ENCODE measurements at places on chromosomes 5 and 9.

- no peak for DNase-seq
Observed at GRCh38 chr9:110601098-110601497, 21.6 kb upstream of the SVEP1 start.

GRCh38 chr5:12141496-12141895, 237.2 kb upstream of the CTNND2 start:
- no peak for DNase-seq

DNA sequence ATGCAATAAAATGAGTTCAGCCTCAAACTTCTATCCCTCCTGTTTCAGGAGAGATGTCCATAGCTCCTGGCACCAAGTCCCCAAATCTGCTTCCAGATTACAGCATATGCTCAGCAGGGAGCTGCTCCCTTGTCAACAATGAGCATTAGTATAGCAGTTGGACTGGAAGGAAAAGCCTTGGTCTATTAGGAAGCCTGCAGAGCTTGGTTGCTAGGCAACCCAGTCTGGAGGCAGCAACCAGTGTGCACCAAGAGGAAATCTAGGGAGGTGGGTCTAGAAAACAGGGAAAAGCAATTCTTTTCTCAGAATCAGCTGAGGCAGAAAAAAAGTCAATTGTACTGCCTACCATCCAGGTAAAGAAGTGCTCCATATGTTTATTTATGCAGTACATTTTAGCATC, 229.5 kb upstream of the NMUR2 start:
- no peak for DNase-seq

DNA sequence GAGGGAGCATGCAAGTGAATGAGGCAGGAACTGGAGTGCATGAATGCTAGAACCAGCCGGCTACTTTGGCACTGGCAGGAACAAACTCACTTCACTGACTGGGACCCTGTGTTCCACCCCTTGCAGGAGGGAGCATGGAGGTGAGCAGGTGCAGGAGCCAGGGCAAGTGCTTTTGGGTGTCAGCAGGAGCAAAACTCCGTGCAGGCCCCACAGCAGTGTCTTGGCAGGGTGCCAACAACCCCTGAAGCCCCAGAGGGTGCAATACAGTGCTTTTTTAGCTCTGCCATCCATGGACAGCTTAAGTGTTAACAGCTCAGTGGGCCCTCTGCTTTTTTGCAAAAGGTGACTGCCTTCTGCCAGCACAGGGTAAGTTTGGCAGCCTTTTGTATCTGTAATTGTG, 245.8 kb upstream of the PCSK5 start:
- no peak for DNase-seq

- DNase-seq: no peak
Observed at GRCh38 chr9:129446828-129447550, 173.9 kb downstream of the C9orf50 start.

GRCh38 chr9:130213911-130214761, 41.9 kb downstream of the NCS1 start:
- no peak for DNase-seq

DNA sequence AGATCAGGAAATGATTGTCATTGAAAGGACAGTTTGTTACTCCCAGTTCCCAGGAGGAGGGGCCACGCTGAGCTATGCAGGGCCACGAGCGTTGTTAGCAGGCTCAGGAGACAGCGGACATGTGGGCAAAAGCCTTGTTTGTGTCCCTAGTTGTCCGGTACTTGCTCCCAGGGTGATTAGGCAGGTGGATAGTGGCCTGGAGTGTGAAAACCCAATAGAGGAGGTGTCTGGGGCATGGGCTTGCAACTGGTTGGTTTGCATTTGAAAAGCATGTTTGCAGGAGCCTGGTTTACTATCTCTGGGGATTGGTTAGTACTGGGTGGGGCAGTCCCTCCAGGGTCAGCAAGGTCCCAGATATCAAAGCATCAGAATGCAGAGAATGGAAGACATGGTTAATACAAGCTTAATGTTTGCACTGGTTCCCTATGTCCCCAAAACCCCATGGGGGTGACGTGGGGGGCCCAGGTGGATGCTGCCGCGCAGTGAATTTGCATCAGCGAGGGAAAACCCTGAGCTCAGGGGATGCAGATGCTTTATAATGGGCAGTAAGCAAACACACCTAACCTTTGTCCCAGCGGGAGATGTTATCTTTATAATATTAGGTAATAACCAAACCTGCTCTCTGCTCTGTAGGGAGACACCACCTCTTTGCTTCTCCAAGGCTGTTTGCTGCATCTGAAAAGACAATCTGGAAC, 39.7 kb downstream of the ROPN1L start:
- no peak for DNase-seq

- DNase-seq: no peak
Observed at GRCh38 chr9:18275313-18275990, 198.5 kb upstream of the ADAMTSL1 start.

DNA sequence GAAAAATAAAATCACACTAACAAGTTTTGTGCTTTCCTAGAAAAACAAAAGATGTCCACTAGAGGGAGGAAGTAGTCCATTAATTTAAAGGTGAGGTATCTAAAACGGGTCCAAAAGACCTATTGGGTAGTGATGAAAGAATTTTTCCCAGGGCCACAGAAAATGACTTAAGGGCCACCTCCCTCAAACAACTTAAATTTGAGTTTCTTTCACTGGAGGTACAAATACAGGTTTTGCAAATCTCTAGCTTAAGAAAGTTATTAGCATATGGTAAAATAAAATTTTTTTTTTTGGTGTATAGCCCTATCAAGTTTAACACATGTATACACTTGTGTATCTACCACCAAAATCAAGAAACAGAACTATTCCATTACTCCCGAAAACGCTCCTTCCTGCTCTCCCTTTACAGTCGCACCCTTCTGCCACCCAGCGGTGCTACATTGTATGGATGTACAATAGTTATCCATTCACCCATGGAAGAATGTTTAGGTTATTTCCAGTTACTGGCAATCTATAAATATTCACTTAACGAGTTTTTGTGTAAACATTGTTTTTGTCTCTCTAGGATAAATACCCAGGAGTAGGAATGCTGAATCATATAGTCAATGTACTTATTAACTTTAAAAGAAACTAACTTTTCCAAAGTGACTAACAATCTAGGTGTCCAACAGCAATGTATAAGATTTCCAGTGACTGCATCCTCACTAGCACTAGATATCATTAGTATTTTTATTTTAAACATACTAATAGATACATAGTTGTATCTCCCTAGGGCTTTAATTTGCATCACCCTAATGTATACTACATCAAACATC, 21.9 kb downstream of the DEPDC1B start:
- DNase-seq: no peak

DNA sequence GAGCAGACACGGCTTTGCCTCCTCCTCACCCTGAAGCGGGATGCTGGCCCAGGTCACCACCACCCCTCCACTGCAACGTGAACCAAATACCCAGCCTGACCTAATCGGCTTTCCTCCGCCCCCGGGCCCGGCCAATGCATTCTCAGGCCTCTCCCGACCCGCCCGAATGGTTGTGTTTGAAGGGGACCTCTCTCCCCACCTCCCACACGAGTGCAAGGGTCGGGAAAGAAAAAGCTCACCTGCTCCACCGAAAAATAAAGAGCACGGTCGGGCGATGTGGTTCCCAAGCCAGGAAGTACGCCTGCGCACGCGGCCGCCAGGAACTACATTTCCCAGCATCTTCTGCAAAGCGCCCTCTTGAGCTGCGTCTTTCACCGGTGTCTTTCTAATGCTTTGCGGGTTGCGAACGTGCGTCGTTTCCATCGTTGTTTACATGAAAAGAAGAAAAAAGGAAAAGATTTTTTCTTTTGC, at the start of gene ZNF883:
ZNF883 (minus strand) TSS at position 282 of the 471 bp plus-strand sequence.
- peak; percentile 22 for DNase-seq

- DNase-seq: no peak
Observed at GRCh38 chr5:1089621-1090040, 22.2 kb downstream of the SLC12A7 start.

DNA sequence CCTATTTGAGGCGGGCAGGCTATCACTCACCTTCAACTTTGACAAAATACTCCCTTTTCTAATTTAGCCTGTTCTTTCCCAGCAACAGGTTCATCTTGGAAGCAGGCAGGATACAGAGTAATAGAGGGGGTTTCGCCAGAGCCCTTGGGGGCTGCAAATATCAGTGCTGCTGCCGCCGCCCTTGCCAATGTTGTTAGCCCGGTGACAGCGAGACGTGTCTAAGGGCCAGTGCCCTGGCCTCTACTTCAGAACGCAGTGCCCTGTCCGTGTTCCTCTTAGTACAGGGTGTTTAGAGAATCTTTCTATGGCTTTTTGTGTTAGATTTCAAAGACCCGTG, 703 bp downstream of the FAM120AOS start:
- no peak for DNase-seq

DNA sequence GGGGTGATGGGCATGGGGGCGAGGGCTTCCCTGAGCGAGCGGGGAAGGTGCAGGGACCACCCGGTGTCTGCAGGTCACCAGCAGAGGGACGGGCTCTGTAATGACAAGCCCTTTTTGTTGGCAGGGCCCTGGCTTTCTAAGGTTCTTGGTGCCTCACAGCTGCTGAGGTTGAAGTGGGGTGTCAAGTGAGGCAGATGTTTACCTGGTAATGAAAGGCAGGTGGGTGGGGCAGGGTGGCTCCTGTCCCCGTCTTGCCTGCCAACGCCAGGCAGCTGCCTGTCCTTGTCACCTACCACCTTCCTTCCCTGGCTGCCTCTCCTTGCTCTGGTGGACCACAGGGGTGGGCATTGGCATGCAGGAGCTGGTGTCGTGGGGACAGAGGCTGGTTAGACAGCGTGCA, 41.0 kb upstream of the SEMA4D start:
- DNase-seq: no peak

DNA sequence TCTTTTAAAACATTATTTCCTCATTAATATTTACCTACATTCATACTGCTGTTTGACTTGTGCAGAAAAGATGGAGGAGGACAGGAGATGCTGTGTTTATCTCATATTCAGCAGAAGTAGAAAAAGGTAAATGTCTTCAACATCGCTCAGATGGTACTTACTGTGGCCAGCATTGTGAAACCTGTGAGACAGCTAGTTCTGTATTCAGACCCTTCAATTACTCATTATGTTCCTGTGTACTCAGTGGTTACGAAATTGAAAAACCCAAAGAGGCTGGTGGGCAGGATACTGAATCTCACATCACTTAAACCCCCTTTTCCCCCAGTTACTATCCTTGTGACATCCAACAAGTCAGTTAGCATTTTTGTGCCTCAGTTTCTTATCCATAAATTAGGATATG, 216.0 kb downstream of the KDM4C start:
- no peak for DNase-seq

DNA sequence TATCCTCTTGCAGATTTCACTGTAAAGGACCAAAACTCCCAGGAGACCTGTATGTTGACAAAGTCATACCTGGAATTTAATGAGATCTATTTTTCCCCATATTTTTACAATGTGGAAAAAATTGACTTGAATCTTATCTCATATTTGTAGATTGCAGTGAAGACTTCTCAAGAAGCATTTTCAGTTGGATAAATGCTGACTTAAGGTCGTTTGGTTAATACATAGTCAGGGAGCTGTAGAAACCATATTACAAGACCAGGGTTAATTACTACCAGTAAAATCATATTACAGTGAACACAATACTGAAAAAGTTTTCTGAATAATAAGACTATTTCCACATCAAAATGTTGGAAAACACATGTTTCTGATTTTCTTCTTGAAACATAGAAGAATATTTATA, 119.8 kb downstream of the ATG10 start:
- DNase-seq: no peak

GRCh38 chr9:27654629-27655285, 81.5 kb upstream of the C9orf72 start:
- DNase-seq: no peak

- DNase-seq: no peak
Observed at GRCh38 chr5:80655231-80655774, 520 bp upstream of the DHFR start.

- DNase-seq: no peak
Observed at GRCh38 chr9:131142160-131142559, 16.8 kb downstream of the NUP214 start.

GRCh38 chr5:133785182-133785581, 172.8 kb upstream of the FSTL4 start:
- DNase-seq: no peak

- DNase-seq: no peak
Observed at GRCh38 chr9:97072285-97072776, 33.4 kb upstream of the CTSV start.

DNA sequence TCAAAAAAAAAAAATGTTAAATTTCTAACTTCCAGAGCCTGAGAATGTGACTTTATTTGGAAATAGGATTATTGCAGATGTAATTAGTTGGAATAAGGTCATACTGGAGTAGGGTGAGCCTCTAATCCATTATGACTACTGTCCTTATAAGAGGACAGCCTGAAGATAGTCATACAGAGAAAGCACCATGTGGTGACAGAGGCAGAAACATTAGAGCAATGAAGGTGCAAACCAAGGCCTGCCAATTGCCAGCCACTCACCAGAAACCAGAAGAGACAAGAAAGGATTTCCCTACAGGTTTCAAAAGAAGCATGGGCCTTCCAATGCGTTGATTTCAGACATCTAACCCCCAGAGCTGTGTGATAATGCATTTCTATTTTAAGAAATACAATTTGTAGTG, 659.2 kb upstream of the CHD1 start:
- no peak for DNase-seq

DNA sequence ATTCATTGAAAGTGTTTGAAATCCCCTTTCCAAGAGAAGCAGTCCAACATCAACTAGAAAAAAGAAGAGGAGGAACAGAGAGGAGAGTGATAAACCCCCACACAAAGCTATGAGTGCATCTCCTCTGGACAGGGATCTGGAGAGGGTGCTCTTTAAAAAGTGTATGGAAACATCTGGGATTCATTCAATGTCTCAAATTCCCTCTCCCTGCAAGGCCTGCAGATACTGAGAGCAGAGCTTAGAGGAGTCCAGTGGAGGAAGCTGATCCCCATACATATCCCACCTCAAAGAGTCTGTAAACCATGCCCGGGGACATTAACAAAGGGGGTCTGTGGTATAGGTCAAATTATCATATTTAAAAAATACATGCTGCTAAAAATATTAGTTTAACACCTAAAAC, 2.2 kb downstream of the SPOCK1 start:
- DNase-seq: no peak

DNA sequence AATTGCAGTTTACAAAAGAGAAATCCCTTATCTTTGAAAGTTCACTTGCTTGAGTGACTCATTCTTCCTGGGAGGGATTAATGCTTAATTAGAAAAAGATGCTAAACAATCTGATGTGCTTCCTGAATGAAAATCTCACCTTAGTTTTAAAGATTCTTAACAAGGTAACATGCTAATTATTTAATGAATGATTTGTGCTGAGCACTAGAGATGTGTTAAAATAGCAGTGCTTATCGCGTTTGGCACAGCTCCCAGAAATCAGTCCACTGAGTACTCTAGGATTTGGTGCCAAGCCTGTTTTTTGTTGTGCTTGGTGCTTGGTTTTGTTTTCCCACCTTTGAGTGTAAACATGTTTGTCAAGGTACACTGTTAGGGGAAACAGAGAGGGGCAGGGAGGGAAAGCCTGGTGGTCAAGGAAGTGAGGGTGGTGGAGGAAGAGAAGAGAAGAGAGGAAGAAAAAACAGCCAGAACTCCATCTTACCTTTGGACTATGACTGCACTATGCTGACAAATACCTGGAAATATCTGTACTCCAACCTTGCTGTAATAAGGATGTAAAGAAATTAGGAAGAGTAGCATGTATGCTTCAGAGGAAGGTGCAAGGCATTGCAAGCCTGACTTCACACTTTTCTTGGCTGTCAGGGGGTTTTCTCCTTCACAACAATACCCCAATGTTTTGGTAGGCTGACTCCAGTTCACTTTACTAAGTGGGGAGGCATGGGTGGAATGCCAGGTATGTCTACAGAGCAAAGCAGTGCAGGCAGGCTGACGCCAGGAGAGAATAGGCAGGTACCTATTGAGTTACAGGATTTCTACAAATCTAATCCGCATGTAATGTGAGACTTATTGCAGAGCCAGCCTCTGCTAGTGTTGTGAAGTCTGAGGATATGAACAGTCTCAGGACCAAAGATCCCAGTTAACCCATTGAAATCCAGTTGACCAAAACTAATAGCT, 157.2 kb upstream of the ISL1 start:
- DNase-seq: no peak

All from CD4-positive, alpha-beta T cell treated with Interleukin-1 beta for 1 hour (primary cell).